ENCODE measurements at places on chromosomes 1 and 21.

GRCh38 chr21:36692835-36693488, 6.0 kb upstream of the SIM2 start:
- DNase-seq, result no peak

- no peak for DNase-seq
Measured at GRCh38 chr1:58575551-58576324, 1.3 kb downstream of the TACSTD2 start.

GRCh38 chr1:21604208-21604957, 64.8 kb downstream of the RAP1GAP start:
- no peak for DNase-seq

GRCh38 chr21:20613654-20614053, 384.6 kb upstream of the NCAM2 start:
- no peak for DNase-seq

- no peak for DNase-seq
Measured at GRCh38 chr1:226982451-226983177, 42.5 kb downstream of the COQ8A start.

GRCh38 chr1:929712-930632, 6.2 kb downstream of the SAMD11 start:
- no peak for DNase-seq
